Astrocyte of the cerebellum (primary cell): ENCODE measurements at places on chromosomes 1 and 21.
A peak's percentile ranks its signal among the peaks of the same experiment; 100 is the strongest.

- no peak for DNase-seq
Measured at GRCh38 chr1:161427733-161428516, 60.2 kb upstream of the CFAP126 start.

GRCh38 chr1:116971258-116971860 is 30.2 kb upstream of the CD101 start:
- DNase-seq: no peak

DNA sequence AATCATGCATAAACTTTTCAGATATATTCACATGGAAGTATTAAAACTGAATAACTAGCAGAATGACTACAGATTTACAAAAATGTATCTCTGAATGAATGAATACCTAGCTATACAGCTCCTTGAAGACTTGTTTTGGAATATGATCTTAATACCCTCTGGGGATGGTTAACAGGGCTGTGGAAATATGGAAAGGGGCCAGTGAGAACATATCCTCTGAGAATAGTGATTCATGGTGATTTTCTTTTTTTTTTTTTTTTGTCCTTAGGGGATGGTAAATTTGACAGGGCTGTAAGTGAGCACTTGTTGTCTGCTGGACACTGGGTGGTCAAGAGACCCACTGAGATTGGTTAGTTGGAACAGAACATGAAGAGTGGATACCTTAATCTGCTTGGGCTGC is 80.7 kb upstream of the HP1BP3 start:
- no peak for DNase-seq

DNA sequence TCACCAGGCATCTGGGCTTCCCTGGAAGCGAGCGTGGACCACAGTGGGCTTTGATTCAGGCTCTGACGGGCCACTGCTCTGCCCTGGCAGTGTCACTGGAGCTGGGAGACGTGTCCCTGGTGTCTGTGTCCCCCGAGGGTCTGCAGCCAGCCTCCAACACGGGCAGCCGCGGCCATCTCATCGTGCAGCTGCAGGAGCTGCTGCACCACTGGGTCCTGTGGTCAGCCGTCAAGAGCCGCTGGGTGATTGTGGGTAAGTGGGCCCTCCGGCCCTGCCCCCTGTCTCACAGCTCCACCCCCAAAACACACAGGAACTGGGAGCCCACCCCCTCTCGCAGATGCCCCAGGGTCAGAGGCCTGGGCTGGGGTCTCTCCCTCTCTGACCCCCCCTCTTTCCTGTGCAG is 40.7 kb downstream of the DISP3 start:
- no peak for DNase-seq

- DNase-seq: peak; percentile 38
Measured at GRCh38 chr1:228013935-228014930, 7.4 kb downstream of the WNT3A start.

GRCh38 chr1:36199934-36200741 is 24.1 kb upstream of the THRAP3 start:
- no peak for DNase-seq

- no peak for DNase-seq
Measured at GRCh38 chr1:246170574-246171261, 336.4 kb downstream of the SMYD3 start.

DNA sequence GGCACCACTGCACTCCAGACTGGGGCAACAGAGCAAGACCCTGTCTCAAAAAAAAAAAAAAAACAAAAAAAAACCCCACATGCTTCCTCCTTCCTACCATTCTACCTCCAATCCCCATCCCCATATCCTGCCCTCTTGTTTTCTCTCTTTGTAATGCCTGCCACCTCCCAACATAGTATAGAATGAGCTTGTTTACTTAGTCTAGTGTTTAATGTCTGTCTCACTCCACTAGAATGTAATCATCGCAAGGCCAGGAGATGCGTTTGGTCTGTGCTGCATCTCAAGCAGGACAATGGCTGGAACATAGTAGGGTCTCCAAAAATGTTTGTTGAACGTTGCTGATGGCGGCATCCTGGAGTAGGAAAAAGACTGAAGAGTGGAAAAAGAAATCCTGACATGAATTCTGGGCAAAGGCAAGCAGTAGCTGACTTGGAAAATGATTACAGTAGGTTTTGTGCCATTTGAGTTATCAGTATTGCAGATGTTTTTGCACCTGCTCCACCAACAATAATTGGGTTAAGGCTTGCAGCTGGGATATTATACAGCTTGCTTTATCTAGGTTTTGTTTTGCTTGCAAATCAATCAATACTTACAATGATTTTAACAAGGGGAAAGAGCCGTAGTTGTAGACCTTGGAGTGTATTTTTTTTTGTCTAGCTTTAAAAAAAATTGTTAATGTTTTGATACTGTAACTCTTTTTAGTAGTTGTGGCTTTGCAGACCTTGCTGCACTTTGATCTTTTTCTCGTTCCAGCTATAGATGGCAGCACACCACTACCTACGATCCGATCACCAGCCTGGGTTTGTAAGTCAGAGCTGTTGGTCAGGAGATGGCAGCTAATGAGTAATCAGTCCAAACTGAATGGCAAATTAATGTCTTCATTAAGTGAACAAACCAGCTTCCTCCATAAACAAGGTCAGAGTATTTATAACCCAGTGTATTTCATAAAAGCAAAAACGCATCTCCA is 62.4 kb downstream of the BACH1 start:
- DNase-seq: no peak

DNA sequence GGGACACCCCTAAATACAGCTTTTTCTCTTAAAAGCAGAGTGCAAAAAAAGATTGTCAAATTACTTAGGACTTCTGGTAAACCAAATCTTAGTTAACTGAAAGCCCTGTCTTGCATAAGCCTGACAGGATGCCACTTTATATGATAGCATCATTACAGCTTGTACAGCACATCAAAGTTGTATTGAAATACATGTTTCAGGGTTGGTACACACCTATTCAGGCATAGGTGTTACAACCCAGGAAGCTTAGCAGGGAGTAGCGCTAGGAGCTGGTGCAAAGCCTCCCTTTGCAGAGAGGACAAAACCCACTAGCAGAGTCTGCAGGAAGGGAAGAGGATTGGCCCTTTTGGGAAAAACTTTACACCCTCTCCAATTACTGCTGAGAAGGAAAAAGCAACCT is 258.9 kb upstream of the SGIP1 start:
- DNase-seq: no peak

DNA sequence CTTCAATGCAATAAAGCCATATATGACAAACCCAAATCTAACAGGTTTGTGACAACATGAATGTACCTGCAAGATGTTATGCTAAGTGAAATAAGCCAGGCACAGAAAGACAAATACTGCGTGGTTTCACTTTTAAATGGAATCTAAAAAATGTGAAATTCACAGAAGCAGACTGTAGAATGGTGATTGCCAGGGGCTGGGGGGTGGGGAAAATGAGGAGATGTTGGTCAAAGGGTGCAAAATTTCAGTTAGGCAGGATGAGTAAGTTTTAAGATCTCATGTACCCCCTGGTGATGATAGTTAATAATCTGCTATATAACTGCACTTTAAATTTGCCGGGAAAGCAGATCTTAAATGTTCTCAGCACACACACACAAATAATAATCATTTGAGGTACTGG is 160.5 kb downstream of the PTBP2 start:
- no peak for DNase-seq

GRCh38 chr21:45334134-45334533 is 46.4 kb upstream of the POFUT2 start:
- DNase-seq: no peak

DNA sequence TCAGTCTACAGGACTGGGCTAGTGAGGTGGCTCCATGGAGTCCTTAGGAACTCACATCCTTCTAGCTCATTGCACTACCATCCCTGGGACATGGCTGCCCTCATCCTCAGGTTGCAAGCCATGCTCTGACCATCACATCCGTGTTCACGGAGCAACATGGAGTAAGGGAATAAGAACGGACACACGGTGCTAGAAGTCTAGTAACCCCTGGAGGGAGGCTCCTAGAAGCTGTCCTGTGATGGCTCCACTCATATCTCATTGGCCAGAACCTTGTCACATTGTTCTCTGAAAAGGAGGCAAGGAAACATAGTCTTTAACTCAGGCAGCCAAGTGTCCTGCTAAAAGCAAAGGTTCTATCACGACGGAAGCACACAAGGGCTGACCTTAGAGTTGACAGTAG is 3.9 kb downstream of the MRAP start:
- no peak for DNase-seq

GRCh38 chr1:246725191-246725590 is 982 bp downstream of the SCCPDH start:
- no peak for DNase-seq

DNA sequence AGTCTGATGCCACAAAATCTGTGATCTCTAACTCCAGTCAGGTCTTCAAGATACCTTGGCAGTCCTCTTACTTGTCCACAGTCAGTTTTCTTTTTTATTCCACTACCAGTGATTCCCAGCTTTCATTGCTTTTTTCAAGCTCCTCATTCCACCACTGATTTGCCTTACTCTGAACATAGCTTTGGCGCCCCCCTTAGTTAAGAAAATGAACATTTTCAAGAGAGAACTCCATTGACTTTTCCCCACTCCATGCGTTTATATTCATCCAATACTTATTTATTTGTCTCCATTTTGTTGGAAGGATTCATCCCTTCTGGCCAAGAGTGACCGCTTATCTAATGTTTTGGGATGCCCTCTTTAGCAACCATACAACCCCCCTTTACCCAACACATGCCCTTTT is 33.9 kb upstream of the IPO9 start:
- no peak for DNase-seq

GRCh38 chr1:201514466-201514865 is 7.5 kb upstream of the CSRP1 start:
- DNase-seq: no peak

DNA sequence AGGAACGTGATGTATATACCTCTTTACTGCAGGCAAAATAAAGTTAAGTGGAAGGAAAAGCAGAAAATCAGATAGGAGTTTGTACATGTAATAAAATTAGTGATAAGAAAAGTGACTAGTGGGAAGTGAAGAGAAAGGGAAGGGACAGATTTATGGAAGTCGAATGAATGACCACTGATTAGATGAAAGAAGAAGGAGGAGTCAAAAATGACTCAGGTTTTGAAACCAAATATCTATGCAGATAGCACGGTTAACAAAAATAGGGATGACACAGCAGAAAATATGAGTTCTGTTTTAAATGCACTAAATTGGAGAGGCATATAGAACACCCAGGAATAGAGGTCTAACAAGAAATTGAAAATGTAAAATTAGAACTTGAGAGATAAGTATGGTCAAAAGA is 128.0 kb downstream of the HMCN1 start:
- no peak for DNase-seq

GRCh38 chr1:50796272-50796671 is 163.8 kb downstream of the FAF1 start:
- no peak for DNase-seq

DNA sequence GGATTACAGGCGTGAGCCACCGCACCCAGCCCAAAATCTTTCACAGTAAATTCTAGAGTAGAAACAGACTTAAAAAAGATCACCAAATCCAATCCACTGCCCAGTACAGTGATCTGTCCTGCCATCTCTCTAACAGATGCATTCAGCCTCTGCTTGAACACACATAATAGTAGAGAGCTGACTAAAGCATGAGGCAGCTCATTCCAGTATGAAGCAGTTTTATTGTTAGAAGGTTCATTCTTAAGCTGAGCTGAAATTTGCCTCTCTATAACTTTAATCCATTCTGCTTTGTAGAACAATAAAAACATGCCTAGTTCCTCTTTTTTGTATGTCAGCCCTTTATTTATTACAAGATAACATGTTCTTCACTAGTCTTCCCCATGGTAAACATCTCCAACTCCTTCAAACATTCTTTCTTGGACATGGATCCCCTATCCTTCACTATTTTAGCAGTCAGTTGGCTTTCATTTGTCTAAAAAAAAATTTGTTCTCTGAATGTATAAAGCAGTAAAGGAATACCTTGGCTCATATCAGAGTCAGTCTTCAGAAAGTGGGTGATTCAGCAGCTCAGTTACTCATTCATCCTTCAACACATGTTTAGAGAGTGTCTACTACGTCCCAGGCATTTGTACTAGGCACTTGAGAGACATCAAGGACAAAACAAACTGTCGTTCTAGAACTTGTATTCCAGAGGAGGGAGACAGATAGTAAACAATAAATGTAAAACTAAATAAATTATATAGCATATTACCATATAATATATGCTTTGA is 10.7 kb upstream of the PTBP2 start:
- DNase-seq: no peak

DNA sequence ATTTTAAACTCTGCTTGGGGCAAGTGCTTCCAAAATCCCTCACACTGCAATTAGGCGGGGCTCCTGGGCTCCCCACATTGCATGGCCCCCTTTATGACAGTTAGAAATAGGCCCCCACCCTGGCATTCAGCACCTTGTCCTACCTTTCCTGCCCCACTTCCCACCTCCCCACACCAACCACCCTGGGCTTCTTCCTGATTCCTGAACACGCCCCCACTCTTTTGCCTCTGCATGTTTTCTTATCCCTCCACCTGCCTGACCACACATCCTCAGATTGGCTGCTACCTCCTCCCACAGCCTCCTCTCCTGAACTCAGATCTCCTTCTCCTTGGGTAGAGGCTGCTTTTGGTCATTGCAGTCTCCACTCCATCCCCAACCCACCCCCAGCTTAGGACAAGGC is 1.5 kb downstream of the MOB3C start:
- no peak for DNase-seq

GRCh38 chr1:24878775-24879742 is 51.0 kb downstream of the RUNX3 start:
- DNase-seq: peak; percentile 19

DNA sequence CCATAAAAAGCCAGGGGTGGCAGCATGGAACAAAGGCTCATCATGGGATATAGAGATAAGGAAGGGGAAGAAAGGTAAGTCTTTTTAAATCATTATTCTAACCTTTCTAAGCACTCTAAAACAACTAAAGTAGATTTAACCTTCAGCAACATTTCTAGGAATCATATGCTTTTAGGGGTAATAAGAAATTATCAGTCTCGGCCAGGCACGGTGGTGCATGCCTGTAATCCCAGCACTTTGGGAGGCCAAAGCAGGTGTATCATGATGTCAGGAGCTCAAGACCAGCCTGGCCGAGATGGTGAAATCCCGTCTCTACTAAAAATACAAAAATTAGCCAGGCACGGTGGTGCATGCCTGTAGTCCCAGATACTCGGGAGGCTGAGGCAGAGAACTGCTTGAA is 20.3 kb upstream of the PHTF1 start:
- no peak for DNase-seq

DNA sequence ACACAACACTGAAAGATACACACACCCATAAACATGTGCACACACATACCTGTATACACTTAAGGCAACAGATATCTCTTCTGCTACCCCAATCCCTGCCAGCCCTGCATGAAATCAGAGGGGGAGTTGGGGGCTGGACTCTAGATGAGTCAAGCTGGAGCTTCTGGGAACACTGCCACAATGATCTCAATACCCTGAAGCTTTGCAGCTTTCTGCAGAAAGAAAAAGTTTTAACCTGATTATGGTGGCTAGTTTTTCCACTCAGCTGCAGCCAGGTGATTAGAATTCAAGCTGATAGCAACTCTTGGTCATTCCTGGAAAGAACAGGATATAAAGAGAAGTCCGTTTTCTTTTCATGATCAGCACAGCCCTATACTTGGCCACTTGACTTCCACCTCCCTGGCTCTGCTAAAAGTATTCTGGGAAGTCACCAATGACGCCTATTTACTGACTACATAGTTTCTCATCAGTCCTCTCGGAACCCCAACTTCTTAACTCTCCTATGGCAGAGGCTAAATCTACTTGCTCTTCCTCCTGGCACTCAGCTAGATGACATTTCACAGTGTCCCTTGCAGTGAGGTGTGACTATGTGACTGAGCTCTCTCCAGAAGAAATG is 20.7 kb upstream of the DNASE2B start:
- DNase-seq: peak; percentile 90
